Activated CD4-positive, alpha-beta memory T cell treated with anti-CD3 and anti-CD28 coated beads, Interleukin-2, amount 10 ng/mL, durations not matched to agents 7 days and 5 days (primary cell): ENCODE measurements at places on chromosomes 7 and 10. TPM values are rescaled to one million over a fixed set of nuclear protein-coding genes. Genes with fewer than 3 reads are reported as not detected.

DNA sequence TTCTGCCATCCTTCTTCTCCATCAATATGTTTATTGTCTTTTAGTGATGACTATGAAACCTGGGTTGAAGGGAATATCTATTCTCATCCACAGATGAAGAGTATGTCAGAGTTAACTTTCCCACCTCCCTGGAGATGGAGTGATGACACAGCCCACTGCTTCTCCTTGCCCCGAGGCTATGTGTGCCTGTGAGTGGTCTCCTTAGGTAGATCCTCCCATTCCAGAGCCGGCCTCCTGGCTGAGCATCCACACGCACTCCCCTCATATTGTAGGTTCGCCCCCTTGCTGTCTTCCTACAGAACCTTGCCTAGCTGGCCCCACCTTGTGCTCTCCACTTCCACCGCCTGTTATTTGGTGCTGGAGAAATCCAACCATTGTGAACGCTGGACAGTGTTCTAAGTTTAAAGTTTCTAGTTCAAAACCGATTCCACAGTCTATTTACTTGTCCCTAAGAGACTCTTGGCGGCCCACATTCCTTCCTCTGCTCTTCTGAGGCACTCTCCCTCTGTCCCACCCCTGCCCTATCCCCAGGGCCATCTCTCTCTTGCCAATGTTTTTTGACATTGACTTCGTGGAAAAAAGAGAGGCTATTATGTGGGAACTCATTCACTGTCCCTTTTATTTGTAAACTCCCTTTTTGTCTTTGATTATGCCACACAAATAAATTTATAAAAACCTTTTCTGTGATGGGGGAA is 168.0 kb downstream of the ZNF438 start:
- no peaks in the 10 kb centered on the region for H3K27me3 ChIP-seq
- no peak overlapping the region for H3K27ac ChIP-seq
- no peak overlapping the region for H3K4me3 ChIP-seq
- no peaks in the 10 kb centered on the region for H3K36me3 ChIP-seq
- no peaks in the 10 kb centered on the region for H3K4me1 ChIP-seq
- no peak for DNase-seq

DNA sequence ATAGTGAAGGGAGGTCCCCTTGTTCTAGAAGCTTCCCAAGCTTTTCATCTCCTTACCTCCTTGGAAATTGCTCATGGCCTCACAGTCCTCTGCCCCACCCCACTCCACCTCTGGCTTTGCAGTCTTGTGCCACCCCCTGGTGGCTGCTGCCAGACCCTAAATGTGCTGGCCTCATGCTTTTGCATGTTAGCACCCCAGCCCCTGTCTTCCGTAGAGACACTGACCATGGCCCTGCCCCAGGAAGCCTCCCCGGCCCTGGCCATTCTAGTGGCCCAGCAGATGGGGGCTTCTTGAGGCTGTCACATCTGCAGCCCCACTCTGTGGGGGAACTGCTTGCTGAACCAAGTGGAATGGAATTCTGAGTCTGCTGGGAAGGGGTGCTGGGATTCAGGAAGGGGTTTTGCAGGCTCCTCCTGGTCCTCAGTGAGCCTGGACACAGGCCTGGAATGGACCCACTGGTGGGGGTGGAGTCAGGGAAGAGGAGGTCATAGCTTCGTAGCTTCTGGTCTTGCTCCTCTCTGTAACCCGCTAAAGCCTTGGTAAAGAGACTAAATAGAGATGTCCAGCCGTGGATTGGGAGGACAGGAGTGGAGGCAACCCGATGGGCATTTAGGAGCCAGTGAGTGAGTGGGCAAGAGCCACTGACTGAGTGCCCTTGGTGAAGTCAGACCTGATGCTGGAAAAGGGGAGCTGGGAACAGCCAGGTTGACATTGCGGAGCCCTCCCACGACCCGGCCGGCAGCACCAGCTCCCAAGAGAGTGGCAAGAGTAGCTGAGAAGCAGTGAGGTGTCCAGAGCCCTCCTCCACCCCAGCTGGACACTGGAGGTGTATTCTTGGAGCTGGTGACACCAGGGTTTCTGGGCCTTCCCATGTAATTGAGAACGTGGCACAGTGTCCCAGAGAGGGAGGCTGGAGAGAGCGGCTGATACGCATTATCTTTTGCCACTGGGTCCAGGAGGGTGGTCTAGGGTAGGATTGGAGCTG is 20.9 kb downstream of the RAMP3 start:
- no peak overlapping the region for H3K4me3 ChIP-seq
- H3K36me3 ChIP-seq = no peaks in the 10 kb centered on the region
- H3K4me1 ChIP-seq = no peaks in the 10 kb centered on the region
- H3K27ac ChIP-seq = no peak overlapping the region

The FOXI2 gene
- total RNA-seq = not detected

The CDC14C gene
- not detected for total RNA-seq

The GRID1 gene
- total RNA-seq = not detected

The MYOF gene
- 10.9 TPM for total RNA-seq

The CTTNBP2 gene
- not detected for total RNA-seq

The SLC29A3 gene
- total RNA-seq = 3.2 TPM

DNA sequence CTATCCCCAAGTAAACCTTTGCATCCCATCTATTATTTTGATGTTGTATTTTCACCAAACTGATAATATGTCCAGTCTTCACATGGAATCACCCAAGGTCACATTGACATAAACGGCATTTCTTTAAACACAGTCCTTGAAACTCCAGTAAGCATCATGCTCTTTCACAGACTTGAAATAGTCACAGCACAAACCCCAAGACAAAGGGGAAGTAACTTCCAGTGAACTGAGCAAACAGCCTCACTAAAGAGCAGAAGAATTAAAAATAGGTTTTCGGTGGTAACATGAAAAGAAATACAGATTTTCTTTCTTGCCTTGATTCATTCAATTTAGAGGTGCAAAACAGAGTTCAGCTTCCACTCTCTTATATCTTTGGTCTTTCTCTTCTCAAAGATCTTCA is 253.7 kb downstream of the SFMBT2 start:
- DNase-seq = no peak
- peaks cover 36% of the 10 kb centered on the region for H3K36me3 ChIP-seq
- no peak overlapping the region for H3K27ac ChIP-seq
- no peak overlapping the region for H3K4me3 ChIP-seq
